ENCODE measurements at places on chromosomes 7 and 10.

- no peak for DNase-seq
These were observed 123.6 kb downstream of the LYZL1 start for GRCh38 chr10:29412485-29412884.

- DNase-seq: no peak
These were observed 577.1 kb downstream of the NRG3 start for GRCh38 chr10:82452046-82452445.

DNA sequence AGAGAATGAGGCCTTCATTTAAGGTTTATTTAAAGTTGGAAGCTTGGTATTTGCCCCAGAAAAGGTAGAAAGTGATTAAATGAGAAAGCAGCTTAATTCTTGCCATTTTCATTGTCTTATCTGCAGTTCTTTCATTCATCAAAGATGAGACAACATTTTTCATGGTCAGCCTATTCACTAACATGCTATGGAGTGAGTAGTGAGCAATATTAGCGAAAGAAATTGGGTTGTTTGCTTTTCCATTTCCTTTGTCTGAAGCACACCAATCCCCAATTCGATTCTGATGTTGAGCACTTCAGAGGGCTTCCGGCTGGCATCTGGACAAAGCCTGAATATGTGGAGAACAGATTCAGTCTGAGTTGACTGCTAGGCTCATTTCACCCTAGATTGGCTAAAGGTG is 317.2 kb downstream of the BBS9 start:
- DNase-seq: no peak

GRCh38 chr10:70762441-70763175 is 22.6 kb downstream of the TBATA start:
- no peak for DNase-seq

GRCh38 chr7:36806891-36807290 is 82.6 kb upstream of the AOAH start:
- no peak for DNase-seq

DNA sequence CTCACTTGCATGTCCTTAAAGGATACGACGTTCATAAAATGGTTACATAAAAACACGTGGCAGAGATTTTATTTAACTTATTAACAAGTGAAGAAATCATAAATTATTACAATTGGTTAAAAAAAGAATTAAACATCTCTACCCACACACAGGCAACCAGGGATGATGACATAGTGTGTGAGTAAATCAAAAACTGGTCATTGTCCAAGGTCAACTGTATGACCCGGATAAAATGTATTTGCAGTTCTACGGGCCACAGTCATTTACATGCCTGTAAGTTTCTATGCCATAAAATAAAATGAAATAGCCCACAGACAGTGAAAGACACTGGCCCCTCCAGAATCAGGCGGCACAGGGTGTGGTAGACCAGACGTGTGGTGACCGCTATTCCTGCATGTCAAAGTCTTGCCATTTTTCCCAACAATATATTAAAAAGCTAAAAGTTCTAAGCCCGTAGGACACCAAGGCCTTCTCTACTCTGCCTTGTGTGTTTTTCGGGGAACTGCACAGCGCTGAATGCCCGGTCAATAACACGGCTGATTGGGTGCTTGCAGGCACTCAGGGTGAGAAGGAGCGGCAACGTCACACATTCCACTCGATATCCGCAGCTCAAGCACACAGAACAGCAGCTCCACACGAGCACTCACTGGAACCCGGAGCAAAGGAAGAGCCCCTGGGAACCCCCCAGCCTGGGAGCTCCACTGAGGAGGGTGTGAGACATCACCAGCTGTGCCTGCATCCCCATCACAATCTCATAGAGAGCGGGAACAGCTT is 143.3 kb upstream of the PPP2R2D start:
- no peak for DNase-seq

DNA sequence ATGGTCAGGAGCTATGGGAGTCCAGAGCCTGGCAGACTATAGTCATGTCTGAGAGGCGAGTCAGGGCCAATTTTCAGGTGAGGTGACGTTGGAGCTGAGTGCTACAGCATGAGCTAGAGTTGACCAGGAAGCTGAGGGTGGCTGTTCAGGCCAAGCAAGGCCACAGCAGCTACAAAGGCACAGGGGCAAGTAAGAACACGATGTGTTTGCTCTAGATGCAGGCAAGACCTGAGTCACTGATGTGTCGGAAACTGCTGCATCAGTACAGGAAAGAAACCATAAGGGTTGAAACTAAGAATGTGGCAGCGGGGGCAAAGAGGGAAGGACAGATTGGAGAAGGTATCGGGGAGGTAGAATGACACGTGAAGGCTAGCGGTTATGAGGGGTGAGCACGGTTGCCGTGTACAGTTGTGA is 11.8 kb upstream of the RRP12 start:
- no peak for DNase-seq

DNA sequence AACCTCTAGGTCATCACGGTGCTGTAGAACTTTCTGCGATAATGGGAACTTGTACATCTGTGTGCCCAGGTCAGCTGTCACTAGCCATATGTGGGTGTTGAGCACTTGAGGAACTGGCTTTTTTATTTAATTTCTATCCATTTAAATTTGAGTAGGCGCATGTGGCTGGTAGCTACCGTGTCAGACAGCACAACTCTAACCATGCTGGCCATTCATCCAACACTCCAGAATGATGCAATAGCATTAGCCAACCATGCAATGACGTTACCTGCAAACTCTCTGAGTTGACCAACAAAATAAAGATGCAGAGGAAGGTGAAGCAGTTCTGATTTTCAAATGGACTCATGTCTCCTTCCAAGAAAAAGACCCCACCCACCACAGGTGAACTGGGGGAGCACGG is 24.4 kb upstream of the CHST15 start:
- DNase-seq: no peak

DNA sequence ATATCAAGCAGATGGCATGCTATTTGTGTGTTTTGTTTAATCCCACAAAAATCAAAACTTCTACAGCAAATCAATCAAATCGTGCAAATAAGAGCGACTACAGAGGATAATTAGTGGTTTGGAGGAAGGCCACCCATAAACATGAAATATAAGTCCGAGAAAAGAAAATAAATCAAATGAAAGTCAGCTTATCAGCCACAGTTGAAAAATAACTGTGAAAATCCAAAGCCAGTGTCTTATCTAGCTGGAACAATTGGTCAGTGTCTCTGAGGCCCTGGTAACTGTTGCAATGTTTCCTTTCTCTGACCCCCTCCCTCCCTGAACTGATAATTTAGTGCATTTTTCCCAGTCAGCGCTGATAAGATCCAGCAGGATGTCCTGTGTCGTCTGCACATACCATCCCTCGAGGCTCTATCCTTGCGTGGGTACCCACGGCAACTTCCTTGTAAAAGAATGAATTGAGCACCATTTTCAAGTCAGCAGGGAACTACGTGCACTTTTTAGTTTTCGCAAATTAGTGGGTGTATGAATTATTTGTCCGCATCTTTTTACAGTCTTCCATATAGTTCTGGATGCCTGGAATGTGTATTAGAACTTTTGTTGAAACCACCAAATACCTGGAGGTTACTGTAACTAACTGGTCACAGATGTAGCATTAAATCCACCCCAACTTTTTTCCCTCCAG is 10.8 kb upstream of the JCAD start:
- no peak for DNase-seq

GRCh38 chr10:86312701-86313270 is 53.8 kb downstream of the GRID1 start:
- DNase-seq: no peak

- peak; percentile 1 for DNase-seq
These were observed 818 bp upstream of the SUPV3L1 start for GRCh38 chr10:69179089-69179742.

DNA sequence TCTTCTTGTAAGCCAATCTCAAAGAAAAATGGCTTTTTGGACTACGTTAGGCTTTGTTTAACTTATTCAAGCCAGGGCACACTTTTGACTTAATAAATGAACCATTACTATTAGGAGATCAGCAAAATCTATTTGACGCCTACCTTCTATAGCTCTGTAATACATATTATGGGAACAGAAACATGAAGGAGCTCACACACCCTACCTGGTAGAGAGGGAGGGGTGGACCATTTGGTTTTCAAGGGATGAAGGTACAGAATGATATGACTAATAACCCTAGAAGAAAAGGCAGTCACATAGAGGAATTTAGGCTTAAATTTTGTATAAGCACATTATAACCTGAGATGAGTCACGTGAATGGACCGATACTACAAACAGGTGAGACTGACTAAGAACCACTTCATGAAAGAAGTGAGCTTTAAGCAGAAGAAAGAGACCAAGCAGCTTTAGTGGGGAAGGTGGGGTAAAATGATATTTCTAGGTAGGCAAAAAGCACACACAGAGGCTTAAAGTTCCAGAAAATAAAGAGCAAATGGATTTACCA is 106.8 kb upstream of the CTTNBP2 start:
- no peak for DNase-seq

- DNase-seq: no peak
These were observed 158.4 kb downstream of the NEURL1 start for GRCh38 chr10:103651783-103652476.

GRCh38 chr7:120742372-120742771 is 115.6 kb downstream of the TSPAN12 start:
- DNase-seq: no peak

GRCh38 chr7:132607656-132608055 is 31.4 kb upstream of the PLXNA4 start:
- DNase-seq: no peak

GRCh38 chr10:131855461-131856401 is 45.1 kb upstream of the PPP2R2D start:
- no peak for DNase-seq

- no peak for DNase-seq
These were observed 70.0 kb downstream of the SEMA3C start for GRCh38 chr7:80848841-80849240.

DNA sequence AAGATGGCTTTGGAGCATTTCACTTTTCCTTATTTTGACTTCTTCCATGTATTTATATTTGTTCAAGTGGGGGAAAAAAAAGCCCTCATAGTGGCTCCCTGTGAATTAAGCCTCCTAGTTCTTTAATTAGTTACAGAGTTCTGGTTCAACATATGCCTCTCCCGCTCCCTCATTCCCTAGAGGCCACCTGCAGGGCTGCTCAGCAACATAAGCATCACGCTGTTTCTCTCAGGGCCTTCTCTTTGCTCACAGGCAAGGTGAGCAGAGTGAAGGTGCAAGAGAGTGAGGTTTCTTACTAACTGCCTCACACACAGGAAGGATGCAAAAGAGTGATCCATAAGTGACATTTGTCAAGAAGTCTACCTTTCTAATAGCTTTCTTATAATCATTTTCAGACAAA is 196.7 kb downstream of the SEMA3E start:
- DNase-seq: no peak

GRCh38 chr7:106070567-106071254 is 41.4 kb downstream of the SYPL1 start:
- no peak for DNase-seq

DNA sequence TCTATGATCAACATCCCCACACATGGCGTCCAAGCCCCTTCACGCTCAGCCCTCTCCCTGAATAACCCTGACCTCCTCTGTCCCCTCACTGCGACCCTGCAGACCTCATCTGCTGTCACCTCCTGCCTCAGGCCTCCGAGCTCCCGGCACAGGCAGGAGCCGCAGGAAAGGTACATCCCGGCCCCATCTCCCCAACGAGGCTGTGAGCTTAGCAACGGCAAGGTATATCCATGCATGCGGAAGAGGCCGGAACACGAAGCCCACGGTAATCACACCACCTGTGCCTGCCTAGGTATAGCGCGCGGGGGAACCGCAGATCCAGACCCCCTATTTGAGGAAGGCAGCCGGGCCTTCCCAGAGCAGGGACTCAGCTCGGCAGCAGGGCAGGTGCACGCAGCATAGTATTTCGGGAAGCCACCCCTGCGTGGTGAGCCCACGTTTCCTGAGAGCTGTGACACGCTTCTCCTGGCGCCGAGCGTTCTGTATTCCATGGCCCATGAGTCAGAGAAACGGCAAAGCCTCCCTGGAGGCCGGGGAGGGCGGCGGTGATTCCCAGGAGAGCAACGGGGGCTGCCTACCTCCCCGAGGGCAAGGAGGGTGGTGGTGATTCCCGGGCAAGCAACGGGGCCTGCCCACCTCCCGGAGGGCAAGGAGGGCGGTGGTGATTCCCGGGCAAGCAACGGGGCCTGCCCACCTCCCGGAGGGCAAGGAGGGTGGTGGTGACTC is 50.1 kb upstream of the DNAAF5 start:
- no peak for DNase-seq

GRCh38 chr7:23710000-23710399 is at the start of gene STK31:
TSS of gene STK31 (plus strand) at chr7:23710219. CDS start at chr7:23710286, 67 bp downstream.
- DNase-seq: no peak

GRCh38 chr7:2794836-2795636 is 49.1 kb downstream of the GNA12 start:
- no peak for DNase-seq

GRCh38 chr7:128859232-128860157 is 3.2 kb upstream of the ATP6V1F start:
- no peak for DNase-seq

- no peak for DNase-seq
These were observed 99.6 kb downstream of the ST8SIA6 start for GRCh38 chr10:17354781-17355180.

- no peak for DNase-seq
These were observed 124.6 kb downstream of the IMMP2L start for GRCh38 chr7:111437736-111438135.

GRCh38 chr10:1086787-1087186 is 30.6 kb downstream of the WDR37 start:
- no peak for DNase-seq

DNA sequence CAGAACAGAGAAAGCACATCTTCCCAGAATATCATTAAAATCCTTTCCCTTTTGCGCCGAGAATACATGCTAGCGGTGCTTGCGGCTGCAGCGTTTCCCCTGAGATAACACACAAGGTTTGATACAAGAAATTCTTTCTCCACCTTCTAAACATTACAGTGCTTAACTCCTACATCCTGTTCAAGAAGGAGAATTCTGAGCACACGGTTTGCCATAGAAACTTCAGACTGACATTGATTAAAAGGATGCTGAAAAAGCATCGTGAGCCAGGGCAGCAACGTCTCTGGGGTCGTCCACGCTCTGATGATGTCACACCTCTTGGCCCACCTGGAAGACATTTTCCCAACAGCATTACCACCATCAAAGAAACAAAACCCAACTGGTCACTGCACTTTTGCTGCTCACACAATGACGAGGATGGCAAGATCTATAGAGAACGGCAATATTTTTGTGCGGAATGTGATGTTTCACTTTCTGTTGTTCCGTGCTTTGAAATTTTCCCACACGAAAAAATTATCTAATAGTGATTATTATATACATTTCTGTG is 27.0 kb upstream of the PRSS1 start:
- no peak for DNase-seq

GRCh38 chr7:12488341-12488740 is 82.2 kb upstream of the SCIN start:
- no peak for DNase-seq

- no peak for DNase-seq
These were observed 2.3 kb upstream of the TAX1BP1 start for GRCh38 chr7:27737616-27738015.

GRCh38 chr10:103884681-103885139 is 29.3 kb upstream of the SH3PXD2A start:
- no peak for DNase-seq

DNA sequence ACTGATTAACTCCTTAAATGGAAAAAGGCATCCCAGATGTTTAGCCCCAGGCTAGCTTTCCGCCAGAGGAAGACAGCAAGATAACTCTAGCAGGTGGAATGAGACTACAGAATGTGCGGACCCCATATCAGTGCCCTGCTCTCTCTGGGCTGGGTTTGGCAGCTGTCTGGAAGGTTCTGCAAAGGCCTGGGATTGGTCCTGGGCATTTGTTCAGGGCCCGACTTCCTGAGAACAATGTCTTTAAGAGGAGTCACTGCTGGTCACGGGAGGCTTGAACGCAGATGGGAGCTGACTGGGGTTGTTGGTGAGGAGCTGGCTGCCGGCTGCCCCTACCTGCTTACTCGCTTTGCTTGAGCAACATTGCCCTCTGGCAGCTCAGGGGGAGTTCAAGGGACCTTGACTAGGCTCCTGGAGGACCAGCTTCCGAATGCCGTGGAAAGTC is 130.6 kb upstream of the BTBD16 start:
- no peak for DNase-seq
